T-helper 17 cell (primary cell): ENCODE measurements at places on chromosomes 5 and 9.

DNA sequence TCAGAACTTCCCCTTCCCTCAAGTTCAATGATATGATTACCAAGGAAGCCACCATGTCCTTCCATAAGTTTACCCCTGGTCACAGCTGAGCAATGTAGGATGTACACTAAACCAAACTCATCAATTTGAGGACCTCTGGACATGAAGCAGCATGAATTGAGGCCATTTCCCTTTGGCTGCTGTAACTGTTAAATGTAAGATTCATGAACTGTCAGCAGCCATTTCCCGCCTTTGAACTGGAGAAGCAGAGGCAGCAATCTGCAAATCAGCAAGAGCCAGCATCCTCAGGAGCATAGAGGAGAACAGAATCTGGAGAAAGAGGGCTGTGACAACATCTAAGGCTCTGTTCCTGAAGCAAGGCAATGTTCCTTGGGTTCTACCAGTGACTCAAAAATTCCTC, 104.3 kb upstream of the PTGER4 start:
- no peak for DNase-seq

DNA sequence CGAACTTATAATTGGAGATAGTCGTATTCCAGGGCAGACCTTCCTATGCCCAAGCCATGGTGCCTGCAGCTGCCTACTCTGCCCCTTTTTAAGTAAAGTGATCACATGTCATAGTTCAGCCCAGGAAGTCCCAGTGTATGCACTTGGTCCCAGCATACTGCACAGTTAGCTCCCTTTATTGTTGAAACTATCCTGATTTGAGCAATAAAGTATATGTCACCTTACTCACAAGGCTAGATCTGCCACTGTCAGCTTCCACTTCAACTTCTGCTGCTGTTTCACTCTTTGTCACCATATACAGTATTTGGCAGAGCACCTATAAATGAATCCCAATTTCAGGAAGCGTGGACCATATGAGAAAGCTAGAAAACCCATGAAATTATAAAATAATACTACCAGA, 103.8 kb upstream of the PTGER4 start:
- no peak for DNase-seq

GRCh38 chr5:96968614-96969013, 32.7 kb downstream of the LNPEP start:
- no peak for DNase-seq

DNA sequence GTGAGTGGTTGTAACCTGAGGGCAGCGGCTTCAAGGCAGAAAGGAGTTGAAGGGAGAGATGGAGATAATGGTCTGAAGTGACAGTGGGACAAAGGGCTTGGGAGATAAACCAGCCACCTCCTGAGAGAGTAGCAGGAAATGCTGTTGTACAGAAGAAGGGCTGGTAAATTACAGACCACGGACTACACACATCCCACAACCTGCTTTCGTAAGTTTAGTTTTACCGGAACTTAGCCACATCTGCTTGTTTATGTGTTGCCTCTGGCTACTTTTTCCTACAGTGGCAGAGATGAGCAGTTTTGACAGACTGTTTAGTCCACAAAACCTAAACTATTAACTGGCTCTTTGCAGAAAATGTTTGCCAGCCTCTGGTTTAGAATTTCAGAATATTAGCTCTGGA, 269.5 kb downstream of the ARHGEF28 start:
- no peak for DNase-seq

DNA sequence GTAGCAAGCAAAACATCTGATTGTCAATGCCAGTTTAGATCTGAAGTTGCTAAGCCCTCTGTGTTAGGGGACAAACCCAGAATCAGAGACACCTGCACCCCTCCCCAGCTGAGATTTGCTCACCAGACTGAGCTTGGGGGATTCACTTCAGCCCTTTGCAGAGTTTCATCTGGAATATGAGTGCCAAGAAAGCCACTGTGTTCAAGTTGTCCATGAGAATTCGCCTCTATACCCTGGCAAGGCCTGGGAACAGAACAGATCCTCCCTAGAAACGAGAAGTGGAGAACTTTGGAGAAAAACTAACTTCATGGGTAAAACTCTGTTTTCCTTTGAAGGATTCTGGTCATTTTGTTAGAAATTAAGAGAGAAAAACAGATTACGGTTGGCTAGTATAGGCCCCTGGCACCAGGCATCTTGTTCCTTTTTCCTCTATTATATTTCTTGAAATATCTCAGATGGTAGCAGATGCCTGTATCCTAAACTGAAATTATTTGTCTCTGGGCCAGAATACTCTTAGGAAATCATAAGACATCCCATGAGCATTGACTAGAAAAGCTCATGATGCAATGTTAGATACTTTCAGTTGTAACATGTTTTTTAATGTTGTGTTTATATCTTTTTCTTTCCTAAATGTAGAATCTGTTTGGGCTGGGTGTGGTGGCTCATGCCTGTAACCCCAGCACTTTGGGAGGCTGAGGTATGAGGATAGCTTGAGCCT, 64.4 kb downstream of the SNX18 start:
- no peak for DNase-seq

DNA sequence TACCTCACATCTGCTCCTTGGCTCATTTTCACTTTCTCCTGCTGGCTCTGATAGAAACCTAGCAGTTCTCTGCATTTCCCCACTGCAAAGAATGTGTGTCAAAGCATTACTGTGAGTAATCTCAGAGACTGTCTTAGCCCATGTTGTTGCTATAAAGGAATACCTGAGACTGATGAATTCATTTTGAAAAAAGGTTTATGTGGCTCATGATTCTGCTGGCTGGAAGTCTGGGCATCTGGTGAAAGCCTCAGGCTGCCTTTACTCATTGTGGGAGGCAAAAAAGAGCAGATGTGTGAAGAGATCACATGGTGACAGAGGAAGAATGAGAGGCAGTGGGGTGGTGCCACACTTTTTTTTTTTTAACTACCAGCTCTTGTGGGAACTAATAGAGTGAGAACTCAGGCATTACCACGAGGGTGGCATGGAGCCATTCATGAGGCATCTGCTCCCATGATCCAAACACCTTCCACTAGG, 191.6 kb upstream of the CTNND2 start:
- no peak for DNase-seq

DNA sequence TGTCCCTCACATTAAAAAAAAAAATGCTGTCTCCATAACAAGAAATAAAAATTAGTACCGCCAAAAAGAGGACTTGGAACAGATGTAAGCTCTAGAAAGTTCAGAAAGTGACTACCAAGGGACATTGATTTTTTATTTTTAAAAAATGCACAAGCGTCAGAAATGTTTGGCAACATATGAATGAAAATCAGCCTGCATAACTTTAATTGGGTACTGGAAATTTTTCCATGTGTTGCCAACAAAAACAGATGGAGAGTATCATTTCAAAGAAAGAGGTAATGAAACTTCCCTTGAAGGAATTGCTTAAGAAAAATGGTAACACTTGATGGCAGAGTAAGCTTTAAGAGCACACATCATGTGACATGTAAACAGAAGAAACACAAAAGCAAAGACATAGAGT, 47.2 kb downstream of the OR2K2 start:
- no peak for DNase-seq
